ENCODE measurements at places on chromosomes 2 and 18. TPM values are rescaled to one million over a fixed set of nuclear protein-coding genes. Genes with fewer than 3 reads are reported as not detected.

The SP140 gene
- total RNA-seq, result 0.16 TPM

The NDC80 gene
- total RNA-seq, result 43.0 TPM

The SLC5A7 gene
- not detected for total RNA-seq

DNA sequence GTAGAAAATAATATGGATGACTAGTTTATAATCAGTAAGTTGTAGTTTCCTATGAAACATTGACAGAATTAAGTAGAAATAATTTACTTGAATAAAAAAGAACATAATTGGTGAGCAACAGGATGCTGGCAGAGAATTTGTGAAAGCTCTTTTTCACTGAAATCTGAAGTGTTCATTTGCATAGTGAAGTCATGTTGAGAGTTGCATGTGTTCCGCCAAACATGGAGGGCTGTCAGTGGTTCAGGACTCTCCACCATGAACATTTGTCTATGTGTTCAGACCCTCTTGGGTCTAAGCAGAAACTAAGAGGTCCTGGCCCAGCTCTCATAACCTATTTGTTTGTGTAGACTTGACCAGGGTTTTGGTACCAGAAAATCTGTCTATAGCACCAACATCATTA, 182.5 kb upstream of the LINC00305 start:
- no peak for DNase-seq
- H3K27me3 ChIP-seq, result no peaks in the 10 kb centered on the region
- H3K36me3 ChIP-seq, result no peaks in the 10 kb centered on the region
- peaks cover 38% of the 10 kb centered on the region for H3K4me1 ChIP-seq

DNA sequence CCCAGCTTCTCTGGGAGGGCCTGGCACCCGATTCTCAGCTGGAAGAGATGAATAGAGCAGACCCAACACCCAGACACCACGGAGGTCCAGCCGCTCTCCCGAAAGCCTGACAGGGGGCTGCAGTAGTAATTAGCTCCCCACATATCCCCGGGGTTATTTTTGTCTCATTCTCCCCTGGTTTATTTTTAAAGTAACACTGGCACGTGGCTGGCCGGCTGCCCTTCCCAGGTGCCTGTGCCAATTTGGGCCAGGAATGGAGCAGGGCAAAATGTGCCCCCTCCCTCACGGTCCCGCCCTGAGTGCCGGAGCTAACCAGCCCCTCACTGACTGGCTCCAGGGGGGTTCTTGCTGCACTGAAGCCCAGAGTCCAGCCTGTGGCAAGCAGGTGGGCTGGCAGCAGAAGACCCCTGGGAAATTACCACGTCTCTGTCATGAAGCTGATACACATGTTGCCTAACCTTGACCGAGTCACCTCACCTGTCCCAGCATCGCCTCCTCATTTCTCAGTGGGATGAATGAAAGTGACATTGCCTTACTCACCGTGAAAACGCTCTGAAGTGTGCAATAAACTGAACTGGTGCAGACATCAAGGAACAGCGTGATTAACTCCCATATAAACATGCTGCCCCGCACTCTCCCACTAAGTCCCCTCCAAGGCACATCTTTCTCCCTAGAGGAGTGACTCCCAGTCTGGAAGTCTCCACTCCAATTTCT, 18.4 kb downstream of the KCNK3 start:
- no peaks in the 10 kb centered on the region for H3K27me3 ChIP-seq
- DNase-seq, result no peak
- no peaks in the 10 kb centered on the region for H3K36me3 ChIP-seq

DNA sequence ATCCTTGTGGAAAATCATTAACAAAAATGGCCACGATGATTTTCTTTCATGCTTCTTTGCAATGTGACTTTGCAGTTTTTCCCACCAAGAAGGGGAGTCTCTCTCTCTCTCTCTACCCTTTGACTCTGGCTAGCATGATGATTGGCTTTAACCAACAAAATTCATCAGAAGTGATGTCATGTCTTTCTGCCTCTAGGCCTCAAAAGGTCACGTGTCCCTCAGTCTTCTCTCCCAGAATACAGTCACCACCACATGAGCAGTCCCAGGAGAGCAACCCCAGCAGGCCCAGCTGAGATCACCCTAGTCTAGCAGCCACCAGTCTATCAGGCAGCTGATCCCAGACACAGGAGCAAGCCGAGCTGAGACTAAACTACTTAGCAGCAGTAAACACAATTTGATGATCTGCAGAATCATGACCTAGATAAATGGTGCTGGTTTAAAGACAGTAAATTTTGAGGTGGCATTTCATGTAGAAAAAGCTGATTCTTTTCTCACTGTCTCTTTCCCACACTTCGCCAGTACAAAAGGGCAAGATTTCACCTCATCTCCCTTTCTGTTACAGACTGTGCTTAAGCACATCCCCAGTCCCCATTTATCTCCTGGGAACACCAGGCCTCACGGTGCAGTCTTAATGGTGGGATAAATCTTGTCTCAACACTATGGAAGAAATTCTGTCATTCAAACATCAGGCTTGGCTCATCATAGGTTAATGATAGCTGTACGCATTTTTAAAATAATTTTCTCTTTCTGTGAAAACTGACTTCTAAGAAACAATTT, 132.7 kb downstream of the SCG2 start:
- DNase-seq, result no peak
- no peak overlapping the region for H3K27ac ChIP-seq
- no peaks in the 10 kb centered on the region for H3K36me3 ChIP-seq
- peaks cover 2% of the 10 kb centered on the region for H3K27me3 ChIP-seq
- no peak overlapping the region for H3K4me3 ChIP-seq
- peaks cover 4% of the 10 kb centered on the region for H3K4me1 ChIP-seq

GRCh38 chr2:139237023-139237422, 456.8 kb upstream of the NXPH2 start:
- no peak overlapping the region for H3K27ac ChIP-seq
- no peaks in the 10 kb centered on the region for H3K27me3 ChIP-seq
- no peak overlapping the region for H3K4me3 ChIP-seq

DNA sequence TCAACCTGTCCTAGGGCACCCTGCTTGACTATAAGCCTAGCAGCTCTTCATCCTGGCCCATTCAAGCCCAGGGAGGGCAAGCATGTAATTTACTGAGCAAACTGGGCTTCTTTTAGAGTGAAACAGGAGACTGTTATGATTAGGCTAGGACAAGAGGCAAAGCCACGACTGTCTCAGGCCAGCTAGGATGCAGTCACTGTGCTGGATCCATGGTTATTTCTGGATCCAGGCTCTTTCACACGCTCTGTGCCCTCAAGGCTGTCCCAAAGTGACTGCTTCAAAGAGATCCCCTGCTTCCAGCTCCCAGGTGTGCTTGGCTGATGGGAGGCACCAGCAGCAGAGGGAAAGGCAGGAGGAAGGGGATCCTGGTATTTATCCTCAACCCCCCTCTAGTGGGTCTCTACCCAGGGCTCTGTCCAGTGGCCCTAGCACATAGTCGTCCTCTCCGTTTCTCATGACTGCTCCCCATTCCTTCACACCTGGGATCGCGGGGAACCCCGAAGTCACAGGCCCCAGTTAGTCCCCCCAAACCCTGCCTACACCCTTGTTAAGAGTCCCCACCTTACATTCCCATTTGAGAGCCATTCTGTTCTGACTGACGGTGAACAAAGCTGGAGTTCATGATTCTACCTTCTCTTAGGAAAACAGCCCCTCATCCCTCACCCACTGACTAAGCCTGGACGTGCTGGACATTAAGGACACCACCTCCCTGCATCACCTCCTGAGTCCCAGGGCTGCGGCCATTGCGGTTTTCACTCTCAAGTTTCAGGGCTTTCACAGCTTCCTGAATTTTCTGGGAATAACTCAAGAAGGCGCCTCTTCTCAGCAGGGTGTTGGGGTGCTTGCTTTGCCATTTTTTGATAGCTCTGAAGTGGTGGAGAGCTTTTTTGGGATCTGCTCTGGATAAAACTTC, 63.2 kb downstream of the POLR1A start:
- peaks cover 74% of the 10 kb centered on the region for H3K36me3 ChIP-seq
- H3K4me3 ChIP-seq, result no peak overlapping the region
- H3K27ac ChIP-seq, result no peak overlapping the region
- DNase-seq, result no peak
- no peaks in the 10 kb centered on the region for H3K27me3 ChIP-seq
- no peaks in the 10 kb centered on the region for H3K4me1 ChIP-seq
